ENCODE measurements at places on chromosomes 6 and 20.
A peak's percentile ranks its signal among the peaks of the same experiment; 100 is the strongest.

GRCh38 chr6:26017632-26017966 lies 55.0 kb downstream of the TRIM38 start:
- peak; percentile 58 for DNase-seq

- DNase-seq, result no peak
Measured at GRCh38 chr6:6840831-6841291, 252.3 kb downstream of the LY86 start.

GRCh38 chr20:63917811-63918210 lies 22.9 kb downstream of the DNAJC5 start:
- no peak for DNase-seq

GRCh38 chr6:45648262-45648620 lies 270.5 kb upstream of the SUPT3H start:
- no peak for DNase-seq

- no peak for DNase-seq
Measured at GRCh38 chr6:48990739-48991138, 472.3 kb downstream of the MMUT start.

All from activated CD4-positive, alpha-beta T cell treated with anti-CD3 and anti-CD28 coated beads, Interleukin-2, amount 50 U/mL, for 24 hours (primary cell).